ENCODE measurements at places on chromosomes 7 and 10.

DNA sequence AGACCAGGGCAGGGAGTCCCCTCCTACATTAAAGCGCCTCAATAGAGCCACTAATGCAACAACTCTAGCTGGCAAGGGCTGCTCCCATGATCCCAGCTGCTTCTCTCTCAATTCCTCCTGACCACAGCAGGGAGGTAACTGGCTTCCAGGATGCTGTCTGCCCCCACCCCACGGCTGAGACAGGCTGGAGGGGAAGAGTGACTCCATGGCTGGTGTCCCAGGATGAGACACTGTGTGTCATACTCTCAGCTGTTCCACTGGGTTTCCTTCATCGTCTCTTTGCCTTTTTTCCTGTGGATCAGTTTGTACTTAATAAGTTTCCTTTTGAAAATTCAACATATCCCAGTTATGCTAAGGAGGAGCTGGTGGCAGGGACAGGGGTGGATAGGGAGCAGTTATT lies 27.7 kb upstream of the MYH16 start:
- DNase-seq = no peak

- no peak for DNase-seq
Observed at GRCh38 chr7:139192014-139192706, 38.9 kb upstream of the UBN2 start.

DNA sequence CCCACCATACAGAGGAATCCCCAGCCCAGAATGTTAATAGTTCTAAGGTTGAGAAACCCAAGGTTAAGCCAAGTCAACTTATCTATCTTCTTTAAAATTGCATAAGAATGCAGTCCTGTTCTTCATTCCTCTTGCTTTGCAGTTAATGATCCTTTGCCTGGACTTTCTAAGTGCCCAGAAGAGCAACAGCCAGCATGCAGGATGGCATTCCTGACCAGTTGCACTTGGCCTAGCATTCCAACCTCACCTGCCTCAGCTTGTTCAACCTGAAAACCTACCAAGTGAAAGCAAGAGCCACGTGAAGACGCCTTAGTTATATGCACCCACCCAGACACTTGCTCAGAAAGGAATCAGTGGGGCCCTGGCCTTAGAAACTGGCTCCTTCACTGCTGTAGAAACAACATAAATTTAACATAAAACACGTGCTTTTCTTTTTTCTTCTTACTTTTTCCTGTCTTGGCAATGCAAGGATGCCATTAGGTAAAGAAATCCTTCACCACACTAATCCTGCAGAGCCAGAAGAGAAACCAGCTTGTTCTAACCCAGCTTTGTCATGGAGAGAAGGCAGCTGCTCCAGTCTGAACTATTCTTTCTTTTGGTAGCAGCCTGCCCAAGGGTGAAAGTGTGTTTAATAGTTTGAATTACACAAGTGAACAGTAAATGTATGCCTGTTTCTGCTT lies 25.0 kb downstream of the EGFR start:
- DNase-seq = no peak

- DNase-seq = no peak
Observed at GRCh38 chr10:85193796-85194195, 865.4 kb downstream of the CCSER2 start.

GRCh38 chr10:28807760-28808613 lies 130.7 kb downstream of the BAMBI start:
- peak; percentile 66 for DNase-seq

GRCh38 chr7:142334236-142334635 lies 76.4 kb upstream of the PRSS58 start:
- no peak for DNase-seq

GRCh38 chr10:44771233-44771995 lies 139.7 kb upstream of the TMEM72 start:
- DNase-seq = no peak

- no peak for DNase-seq
Observed at GRCh38 chr7:22642454-22642853, 84.5 kb upstream of the IL6 start.

DNA sequence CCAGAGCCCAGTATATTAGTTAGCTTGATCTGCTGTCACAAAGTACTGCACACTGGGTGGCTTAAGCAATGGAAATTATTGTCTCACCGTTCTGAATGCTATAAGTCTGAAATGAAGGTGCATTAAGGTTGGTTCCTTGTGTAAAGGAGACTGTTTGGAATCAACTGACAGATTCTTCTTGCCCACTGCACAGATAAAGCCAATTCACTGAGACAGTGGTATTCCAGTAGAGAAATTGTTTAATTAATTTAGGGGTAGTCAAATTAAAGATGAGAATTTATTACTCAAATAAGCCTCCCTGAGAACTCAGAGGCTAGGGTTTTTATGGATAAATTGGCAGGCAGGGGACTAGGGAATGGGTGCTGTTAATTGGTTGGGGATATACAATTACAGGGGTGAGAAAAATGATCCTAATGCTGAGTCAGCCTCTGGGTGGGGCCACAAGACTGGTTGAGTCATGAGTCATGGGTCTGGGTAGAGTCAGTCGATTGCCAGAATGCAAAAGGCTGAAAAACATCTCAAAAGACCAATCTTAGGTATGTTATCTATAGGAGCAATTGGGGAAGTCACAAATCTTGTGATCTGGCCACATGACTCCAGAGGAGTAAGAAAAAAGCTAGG lies 23.5 kb upstream of the SAMD9L start:
- DNase-seq = no peak

- DNase-seq = peak; percentile 52
Observed at GRCh38 chr10:24556750-24557742, 166.6 kb downstream of the ARHGAP21 start.

DNA sequence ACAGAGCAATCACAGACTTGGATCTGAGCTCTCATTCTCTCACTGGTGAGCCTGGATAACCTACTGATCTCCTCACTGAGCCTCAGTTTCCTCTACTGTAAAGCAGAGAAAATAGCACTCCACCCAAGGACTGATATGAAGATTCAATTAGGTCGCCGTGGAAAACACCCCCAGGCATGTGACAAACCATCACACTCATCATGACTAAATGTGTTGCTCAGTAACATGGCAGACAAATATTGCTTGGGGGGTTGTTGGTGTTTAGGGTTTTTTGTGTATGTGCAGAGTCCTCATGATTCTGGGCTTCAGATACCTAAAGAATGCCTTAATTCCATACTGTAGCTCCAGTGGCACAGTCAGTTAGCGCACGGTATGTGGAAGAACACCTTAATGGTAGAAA lies 122.1 kb upstream of the TCF7L2 start:
- DNase-seq = no peak

- DNase-seq = peak; percentile 40
Observed at GRCh38 chr10:26556748-26557640, 118.9 kb downstream of the APBB1IP start.

GRCh38 chr7:2955269-2955668 lies 88.4 kb downstream of the CARD11 start:
- DNase-seq = no peak

- no peak for DNase-seq
Observed at GRCh38 chr7:24700521-24701260, 56.6 kb downstream of the GSDME start.

- no peak for DNase-seq
Observed at GRCh38 chr7:112172870-112173567, 33.2 kb downstream of the DOCK4 start.

DNA sequence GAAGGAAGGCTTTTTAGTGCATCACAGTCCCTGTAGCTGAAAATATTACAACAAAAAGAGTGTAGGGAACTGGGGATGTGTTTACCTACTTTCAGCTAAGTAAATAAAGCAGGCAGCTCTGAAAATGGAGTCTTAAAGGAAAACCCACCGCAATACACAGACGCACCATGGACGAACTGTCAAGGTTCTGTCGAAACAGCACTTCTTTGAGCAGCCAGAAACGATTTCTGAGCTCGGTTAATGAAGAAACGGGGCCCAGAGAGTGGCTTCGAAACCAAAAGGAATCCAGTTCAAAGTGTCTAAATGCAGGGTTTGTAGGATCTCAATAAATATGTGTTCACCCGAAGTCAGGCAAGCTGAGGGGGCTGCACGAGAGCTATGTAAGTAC lies 275.4 kb upstream of the NEBL start:
- no peak for DNase-seq

- no peak for DNase-seq
Observed at GRCh38 chr10:78716043-78716660, 352.6 kb upstream of the ZMIZ1 start.

DNA sequence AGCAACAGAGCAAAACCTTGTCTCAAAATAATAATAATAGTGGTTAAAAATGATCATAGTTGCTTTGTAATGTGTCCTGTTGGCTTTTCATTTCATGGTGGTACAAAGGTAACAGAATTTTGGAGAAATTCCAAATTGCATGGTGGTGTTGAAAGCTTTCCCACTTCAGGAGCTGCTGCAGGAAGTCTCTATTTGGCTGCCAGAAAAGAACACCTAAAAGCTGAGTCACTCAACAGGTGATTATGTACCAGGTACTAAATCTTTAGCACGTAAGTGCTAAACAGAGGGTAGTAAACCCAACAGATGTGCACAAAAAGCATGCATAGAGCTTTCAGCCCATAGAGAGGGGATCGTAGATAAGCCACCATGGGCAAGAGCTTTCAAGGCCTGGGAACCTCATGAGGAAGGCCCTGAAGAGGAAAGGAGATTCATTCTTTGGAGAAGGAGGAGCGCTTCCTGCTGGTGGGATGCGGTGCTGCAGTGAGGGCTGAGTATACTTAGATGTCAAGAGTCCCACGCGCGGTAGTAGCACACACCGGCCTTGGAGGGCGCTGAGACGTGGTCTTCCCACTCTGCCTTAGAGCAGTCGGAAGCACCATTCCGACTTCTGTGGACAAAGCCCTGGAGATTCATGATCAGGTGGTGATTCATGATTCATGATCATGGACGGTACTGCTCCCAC lies 118.7 kb downstream of the RALA start:
- DNase-seq = peak; percentile 17

- no peak for DNase-seq
Observed at GRCh38 chr7:35260246-35260645, 6.3 kb upstream of the TBX20 start.

DNA sequence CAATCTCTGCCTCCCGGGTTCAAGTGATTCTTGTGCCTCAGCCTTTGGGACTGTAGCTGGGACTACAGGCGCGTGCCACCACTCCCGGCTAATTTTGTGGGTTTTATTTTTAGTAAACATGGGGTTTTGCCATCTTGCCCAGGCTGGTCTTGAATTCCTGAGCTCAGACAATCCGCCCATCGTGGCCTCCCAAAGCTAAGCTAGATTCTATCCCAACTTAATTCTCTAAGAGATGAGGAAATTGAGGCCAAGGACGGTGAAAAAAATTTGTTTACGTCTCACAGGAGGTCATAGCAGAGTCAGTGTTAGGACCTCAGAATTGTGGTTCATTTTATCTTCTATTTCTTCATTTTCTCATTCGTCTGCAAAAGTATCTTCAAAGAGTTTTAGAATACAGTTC lies 6.1 kb downstream of the CCAR1 start:
- no peak for DNase-seq

DNA sequence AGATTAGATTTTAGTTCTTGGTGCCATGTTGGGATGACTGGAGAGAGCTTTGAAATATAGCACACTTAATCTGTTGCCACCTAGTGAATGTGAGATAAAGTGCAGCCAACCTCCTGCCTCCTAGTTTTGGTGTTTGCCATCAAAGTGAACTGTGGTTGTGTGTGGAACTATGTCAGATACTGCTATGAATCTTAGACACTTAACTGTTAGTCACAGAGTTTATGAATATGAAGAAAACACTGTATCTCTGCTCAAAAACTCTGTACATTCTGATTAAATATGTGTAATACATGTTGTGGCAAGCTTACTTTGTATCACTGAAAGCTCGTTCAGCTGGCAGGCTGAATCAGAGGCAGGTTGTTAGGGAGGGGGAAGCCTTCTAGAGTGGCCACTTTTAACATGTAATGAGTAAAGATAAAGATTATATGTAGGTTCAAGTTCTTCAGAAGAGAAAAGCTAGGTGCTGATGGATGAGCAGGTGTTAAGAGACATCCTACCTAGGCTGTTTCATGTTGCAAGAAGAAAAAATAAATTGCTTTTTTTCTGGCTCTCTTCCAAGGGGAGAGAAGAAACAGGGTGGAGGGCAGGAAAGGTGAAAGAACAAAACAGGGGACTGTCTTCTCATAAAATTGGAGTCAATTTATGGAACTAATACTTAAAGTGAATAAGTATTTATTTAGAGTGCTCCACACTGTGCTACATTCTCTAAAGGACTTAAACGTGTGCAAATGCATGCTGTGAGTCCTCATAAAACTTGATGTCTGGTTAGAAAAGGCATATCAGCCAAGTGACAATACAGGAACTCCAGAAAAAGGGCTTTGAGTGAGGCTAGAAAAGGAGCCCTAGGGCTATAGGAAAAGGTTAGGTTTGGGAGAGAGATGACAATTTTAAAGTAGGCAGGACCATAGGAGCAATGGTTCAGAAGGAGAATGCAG lies 14.1 kb upstream of the LAMB1 start:
- no peak for DNase-seq

DNA sequence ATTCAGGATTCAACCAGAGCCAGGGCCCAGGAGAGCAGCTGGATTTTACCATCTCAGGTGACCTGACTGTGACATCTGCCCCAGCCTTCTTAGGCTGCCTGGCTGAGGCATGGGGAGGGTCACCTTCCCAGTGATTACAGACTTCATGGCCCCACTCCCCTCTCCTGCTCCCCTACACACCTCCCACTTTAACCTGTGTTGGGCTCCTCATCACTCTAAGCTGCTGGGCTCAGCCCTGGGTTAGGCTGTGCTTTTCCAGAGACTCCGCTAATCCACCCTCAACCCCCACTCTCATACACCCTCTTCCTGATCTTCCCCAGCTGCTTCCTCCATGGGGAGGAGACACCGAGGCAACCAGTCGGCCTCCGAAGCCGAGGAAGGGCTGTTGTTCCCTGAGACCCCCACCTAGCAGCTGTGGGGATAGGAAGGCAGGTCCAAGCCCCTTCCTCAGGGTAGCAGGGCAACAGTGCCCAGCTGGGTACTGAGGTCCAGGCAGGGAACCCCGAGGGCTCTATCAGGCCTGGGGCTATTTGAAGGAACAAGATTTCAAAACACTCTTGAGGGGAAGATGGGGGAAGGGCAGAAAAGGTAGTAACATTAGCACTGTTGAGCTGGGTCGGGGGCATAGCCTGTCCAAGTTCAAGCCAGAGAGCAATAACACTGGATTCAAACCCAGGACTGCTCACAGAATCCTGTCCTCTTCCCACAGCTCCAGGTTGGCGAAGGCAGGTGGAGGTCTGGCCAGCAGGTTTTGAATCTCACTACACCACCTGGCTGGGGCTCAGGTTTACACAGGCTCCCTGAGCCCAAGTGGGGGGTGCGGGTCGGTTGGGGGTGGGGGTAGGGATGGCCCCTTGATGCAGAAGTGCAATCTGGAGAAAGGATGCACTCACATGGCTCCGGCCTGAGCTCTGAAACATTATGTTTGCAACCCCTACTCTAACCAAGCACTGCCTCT lies 1.8 kb downstream of the IMPDH1 start:
- no peak for DNase-seq

- no peak for DNase-seq
Observed at GRCh38 chr7:7816084-7816483, 97.7 kb upstream of the RPA3 start.

DNA sequence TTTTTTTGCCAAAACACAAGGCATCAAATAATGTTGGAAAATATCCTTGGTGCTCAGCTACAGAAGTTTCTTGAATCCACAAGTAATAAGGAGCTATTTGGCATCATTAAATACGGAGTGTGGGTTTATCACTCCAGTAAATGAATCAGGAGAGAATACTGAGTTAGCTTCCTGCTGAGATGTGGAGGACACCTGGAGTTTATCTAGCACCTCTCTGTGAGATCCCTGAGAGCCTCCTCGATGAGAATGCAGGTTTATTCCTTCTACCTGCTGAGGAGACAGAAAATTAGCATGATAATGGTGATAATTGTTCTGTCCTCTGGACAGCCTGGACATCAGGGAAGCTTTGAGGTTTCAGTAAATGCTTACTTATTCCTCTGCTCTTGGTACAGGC lies 40.5 kb downstream of the NRG3 start:
- DNase-seq = no peak

Data from renal pelvis (tissue), 12 donors.